ENCODE measurements at places on chromosomes 1 and 21.

GRCh38 chr1:87058343-87058649 is 143.9 kb downstream of the HS2ST1 start:
- no peak for DNase-seq

GRCh38 chr1:233242827-233243483 is 52.6 kb downstream of the PCNX2 start:
- DNase-seq, result no peak

GRCh38 chr1:245404527-245404926 is 249.7 kb downstream of the KIF26B start:
- DNase-seq, result no peak

DNA sequence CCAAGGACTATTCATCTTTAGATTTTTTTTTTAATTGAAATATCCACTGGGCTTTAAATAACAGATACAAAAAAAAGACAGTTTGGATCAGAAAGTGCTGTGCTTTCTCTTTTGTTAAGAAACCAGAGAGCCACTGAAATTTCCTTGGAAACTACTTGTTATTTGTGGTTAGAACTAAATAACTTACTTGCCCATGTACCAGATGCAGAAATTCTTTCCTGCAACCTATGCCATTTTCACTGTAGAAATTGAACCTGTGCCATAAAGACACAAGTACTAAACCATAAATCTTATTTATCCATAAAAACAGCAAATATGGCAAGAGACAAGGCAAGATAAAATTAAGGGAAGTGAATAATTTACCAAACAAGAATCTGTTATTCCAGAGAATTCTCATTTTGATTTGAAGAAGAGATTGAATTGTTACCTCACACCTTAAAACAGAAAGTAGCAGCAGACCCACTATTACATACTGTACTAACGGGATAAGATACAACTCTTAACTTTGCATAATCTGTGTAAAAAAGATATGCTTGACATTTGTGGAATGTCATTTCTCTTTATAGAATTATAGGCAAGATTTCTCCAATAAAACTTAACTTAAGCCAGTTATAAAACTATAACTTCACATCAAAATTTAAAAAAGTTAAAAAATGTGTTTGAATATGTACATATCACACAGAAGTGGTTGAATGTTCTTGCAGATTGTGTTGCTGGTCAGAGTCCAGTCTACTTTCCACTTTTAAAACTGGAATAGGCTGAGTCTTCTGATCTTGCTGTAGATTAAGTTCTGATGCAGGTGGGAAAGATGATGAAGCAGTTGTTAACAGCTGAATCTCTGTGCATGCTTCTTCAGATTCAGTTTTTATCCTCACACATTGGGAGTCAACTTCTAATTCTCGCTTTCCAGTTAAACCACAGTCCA is 6.3 kb upstream of the PHTF1 start:
- DNase-seq, result no peak

- no peak for DNase-seq
These were observed 47.4 kb upstream of the CLDN14 start for GRCh38 chr21:36527317-36527716.

DNA sequence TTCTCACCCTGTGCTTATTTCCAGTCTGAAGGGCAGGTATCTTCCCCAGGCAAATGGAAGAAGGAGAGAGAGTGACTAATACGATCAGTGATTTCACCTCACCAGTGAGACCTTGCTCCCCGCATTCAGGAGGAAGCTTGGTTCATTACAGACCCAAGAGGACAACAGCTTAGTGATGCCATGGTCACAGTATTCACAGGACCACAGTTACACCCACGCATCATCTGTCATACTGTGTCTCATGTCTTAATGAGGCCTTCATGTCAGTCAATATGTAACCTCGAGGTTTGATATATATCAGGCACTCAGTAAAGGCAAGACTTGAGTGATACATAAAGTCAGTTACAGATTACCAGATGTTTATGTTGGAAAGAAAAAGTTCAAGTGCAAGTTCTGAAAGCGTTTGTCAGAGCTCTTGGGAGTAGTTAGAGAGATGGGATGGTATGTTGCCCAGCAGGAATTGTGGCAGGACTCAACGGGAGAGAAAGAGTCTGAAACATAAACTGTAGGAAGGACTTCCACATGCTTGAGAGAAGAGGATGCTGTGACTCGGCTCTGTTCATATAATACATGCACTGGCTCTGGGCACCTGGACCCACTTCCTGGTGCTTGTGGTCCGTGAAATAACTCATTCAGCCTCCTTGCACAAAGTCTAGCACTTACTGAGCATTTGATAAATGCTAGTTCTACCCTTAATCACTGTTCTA is 33.3 kb downstream of the GNPAT start:
- no peak for DNase-seq

DNA sequence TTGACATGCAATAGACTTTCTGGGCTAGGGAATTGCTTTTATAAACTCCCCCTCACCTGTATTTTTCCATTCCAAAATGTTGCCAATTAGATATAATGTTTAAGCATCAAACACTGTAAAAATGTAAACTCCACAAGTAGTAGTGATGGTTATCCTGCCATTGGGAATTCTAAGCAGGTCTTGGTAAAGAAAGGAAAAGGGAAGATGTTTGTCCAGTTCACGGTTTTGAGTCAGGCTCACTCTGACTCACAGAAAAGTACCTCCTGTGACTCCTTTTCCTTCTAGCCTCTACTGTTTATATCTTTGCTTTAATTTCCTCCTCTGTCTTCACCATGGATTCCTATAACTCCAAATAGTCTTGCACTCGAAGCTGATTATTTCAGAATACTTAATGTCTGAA is 19.0 kb upstream of the PTPN14 start:
- no peak for DNase-seq

DNA sequence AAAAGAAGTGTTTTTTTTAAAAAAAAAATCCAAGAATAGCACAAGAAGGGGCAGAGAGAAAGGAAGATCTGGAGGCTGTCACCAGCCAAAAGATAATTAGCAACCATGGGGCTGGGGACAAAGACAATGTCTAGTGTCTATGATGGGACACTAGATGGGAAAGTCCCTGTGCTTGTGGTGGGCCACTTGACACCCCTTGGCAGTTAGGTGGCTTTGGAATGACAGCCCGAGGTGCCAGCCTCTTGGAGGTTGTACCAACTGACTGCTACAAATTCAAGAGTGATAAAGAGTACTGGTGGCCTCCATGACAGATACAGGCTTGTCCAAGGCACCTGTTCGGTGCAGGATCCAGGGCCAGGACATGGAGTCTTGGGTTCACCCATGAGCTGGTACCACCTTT is 21.6 kb downstream of the ATP2B4 start:
- no peak for DNase-seq

- no peak for DNase-seq
These were observed 139.1 kb upstream of the TIAM1 start for GRCh38 chr21:31483146-31483545.

GRCh38 chr1:1114431-1114830 is 1.5 kb downstream of the C1orf159 start:
- DNase-seq, result no peak

DNA sequence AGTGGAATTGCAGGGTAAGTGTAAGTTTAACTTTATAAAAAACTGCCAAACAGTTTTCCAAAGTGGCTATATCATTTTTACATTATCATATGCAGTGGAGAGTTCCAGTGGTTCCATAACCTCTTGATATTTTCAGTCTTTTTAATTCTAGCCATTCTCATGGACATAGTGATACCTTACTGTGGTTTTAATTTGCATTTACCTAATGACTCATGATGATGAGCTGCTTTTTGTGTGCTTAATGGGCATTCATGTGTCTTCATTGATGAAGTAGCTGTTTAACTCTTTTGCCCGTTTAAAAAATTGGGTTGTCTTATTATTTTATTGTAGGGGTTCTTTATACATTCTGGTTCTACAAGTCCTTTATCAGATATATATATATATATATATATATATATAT is 29.4 kb downstream of the SNX27 start:
- no peak for DNase-seq

- DNase-seq, result no peak
These were observed 142.9 kb upstream of the KRTAP19-8 start for GRCh38 chr21:31181082-31181750.

GRCh38 chr21:31983554-31983953 is 110.7 kb downstream of the HUNK start:
- DNase-seq, result no peak

DNA sequence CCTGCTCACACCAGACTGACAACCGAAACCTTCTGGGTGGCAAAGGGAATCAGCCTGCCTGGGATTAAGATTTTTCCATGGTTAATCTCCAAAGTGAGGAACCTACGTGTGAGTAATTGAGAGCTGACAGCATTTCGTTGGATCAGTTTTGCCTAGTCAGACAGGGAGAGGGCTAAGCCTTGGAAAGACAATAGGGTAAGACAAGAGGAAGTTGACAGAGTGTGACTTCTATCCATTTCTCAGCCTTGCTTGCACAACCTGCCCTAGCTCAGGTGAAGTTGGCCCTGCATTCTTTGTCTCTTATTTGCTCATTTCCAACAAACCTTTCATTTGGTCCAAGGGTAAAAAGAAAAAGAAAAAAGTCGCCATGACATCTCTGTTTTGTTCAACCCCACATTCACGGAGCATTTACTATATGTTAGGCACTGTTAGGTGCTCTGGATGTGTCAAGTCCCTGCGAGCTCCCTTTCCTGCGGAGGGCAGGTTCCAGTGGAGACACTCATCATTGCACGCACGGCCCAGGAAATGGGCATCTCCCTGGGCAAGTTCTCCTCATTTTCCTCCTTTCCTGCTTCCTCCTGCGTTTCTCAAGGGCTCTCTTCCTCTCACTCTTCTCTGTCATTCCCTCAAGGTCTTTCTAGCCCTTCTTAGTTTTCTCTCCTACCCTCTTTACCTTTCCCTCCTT is 23.3 kb downstream of the KIRREL1 start:
- no peak for DNase-seq

- no peak for DNase-seq
These were observed 172.0 kb upstream of the CAMK1G start for GRCh38 chr1:209411491-209411929.

DNA sequence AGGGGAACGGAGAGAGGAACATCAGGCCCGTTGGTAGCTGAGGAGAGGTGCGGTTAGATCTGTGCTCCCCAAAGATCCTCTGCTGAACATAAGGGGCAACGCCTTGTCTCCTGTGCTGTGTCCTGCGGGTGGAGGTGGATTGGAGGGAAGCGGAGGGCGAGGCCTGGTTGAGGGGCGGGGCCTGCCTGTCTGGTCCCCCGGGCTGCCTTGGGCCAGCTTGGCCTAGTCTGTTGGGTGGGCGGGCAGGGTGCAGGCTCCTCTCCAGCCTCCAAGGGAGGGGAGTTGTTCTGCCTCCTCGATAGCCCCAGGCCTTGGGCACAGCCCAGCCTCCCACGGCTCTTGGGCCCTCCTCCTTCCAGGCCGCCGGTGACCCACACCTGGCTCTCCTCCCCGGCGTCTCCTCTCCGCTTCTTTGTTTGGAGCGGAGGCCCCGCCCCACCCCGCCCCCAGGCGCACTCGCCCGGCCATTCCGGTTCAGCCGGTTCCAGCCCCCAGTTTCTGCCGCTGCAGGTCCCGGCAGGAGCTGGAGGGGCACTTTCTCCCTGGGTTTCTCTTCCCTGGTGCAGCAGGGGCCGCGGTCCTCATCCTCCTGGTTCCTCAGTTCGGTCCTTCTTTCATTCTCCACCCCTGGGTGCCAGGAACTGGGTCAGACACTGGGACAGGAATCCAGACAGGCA is 19.4 kb downstream of the PTPRF start:
- DNase-seq, result no peak

DNA sequence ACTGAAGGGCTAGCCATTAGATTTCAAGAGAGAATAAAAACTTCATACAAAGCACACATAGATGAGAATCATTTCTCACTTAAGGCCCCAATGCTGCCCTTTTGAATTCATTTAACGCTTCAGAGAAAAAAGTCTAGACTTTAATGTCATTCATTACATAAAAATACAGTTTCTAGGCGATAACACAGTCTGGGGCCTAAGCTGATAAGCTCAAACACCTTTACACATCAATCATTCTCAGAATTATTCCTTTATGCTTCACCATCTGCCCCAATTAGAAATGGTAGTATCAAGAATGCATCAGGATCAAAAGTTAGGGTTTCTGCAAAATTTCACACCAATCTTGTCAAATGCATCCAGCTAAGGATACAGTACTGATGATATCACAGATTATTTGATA is 100.1 kb upstream of the HP1BP3 start:
- DNase-seq, result no peak

- DNase-seq, result no peak
These were observed 6.4 kb upstream of the SMPDL3B start for GRCh38 chr1:27928216-27928954.

GRCh38 chr1:213828867-213829266 is 158.9 kb upstream of the PROX1 start:
- no peak for DNase-seq

GRCh38 chr1:2542246-2542915 is 12.3 kb upstream of the HES5 start:
- no peak for DNase-seq

DNA sequence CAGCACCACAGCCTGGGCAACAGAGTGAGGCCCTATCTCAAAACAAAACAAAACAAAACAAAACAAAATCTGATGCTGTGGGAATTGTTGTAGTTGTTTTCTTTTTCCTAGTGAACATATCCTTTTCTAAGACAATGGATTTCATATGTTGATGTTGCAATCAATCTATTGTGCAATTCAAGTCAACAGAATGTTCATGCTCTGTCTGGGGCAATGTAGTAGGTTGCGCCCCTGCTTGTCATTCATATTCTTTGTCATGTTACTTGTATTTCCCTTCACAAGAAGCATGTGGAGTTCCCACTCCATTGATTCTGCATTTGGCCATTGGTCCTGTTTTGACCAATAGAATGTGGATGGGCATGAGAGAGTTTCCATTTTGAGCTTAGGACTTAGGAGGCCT is 223.9 kb downstream of the DUSP10 start:
- no peak for DNase-seq

GRCh38 chr1:185044387-185044786 is 971 bp upstream of the RNF2 start:
- no peak for DNase-seq

GRCh38 chr1:10675813-10676212 is 120.6 kb downstream of the CASZ1 start:
- no peak for DNase-seq

- no peak for DNase-seq
These were observed 196.3 kb upstream of the LMO4 start for GRCh38 chr1:87132284-87132870.

DNA sequence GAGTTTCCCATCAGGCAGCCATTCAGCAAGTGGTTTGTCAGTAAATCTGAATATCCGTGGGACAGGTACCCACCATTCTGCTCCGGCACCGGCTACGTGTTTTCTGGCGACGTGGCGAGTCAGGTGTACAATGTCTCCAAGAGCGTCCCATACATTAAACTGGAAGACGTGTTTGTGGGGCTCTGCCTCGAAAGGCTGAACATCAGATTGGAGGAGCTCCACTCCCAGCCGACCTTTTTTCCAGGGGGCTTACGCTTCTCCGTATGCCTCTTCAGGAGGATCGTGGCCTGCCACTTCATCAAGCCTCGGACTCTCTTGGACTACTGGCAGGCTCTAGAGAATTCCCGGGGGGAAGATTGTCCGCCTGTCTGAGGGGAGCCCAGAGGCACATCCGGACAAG is 48.4 kb downstream of the B3GALT5 start:
- DNase-seq, result no peak

DNA sequence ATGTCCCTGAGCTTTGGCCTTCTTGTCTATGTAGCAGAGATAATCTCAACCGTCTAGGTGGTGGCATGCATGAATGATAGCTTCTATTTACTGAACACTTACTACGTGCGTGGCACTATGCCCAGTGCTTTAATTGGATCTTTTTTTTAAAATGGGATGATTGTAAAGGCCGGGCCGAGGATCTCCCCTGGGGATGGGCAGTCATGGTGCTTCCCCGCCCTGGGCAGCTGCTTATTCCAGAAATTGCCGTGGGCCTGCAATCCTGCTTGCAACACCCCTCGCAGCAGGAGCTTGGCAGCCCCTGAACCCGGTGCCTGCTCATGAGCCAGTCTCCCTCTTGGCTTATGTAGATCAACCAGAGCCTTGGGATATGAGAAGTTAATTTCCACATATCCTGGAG is 360.7 kb downstream of the CAMTA1 start:
- DNase-seq, result no peak

Measured in stimulated activated CD8-positive, alpha-beta memory T cell treated with anti-CD3 and anti-CD28 coated beads, Interleukin-2, amount 100 ng/mL, for 1 hour (primary cell).